ENCODE measurements at places on chromosomes 2 and 18.
A peak's percentile ranks its signal among the peaks of the same experiment; 100 is the strongest.

GRCh38 chr2:128736689-128737545 is 418.2 kb upstream of the HS6ST1 start:
- DNase-seq: peak; percentile 68

- no peak for DNase-seq
Observed at GRCh38 chr2:189837326-189837725, 53.1 kb downstream of the PMS1 start.

DNA sequence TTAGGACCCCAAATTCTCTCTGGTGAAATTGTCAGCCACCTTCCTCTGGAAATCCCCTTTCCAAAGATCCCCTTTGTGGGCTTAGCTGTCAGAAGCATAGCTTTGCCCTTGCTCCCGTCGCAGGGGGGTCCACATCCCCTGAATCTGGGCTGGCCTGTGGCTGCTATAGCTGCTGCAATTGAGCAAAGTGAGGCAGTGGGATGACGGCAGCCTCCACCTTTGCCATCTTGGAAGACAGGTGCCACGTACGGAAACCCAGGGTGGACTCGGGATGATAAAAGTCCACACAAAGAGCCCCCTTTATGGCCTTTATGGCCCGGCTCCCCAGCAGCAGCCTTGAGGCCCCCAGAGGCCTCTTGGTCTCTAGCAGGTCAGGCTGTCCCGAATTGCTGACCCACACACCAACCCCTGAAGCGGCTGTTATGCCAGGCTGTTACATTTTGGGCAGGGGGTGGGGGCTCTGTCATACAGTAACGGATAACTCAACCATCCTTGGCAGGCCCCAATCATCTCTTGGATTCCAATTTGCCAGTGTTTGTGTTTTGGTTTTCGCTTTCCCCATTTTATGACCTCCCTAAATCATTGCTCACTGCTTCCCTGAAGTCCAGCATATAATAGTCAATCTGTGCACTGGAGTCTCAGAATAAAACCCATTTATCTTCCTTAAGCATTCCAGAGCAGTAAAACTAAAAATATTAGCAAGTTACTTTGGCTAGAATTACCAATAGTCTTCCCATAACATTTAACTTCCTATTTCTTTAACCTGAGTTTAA is 33.2 kb upstream of the ID2 start:
- no peak for DNase-seq

DNA sequence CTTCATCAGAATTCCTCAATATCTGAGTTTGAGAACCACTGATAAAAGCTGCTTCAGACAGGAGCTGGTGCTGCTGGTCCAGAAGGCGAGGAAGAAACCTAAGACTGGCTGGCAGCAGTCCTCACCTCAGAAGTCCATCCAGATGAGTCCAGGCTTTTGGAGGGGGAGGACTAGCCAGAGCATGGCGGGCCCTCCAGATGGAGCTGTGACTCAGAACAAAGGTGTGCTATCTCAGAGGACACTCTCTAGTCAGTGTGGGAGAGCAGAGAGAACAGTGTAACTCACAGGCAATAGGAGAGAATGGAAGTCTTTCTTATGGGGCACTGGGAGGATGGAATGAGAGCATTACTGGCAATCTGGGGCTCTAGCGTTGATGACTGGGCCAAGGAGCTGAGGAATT is 191.4 kb downstream of the NYAP2 start:
- DNase-seq: no peak

DNA sequence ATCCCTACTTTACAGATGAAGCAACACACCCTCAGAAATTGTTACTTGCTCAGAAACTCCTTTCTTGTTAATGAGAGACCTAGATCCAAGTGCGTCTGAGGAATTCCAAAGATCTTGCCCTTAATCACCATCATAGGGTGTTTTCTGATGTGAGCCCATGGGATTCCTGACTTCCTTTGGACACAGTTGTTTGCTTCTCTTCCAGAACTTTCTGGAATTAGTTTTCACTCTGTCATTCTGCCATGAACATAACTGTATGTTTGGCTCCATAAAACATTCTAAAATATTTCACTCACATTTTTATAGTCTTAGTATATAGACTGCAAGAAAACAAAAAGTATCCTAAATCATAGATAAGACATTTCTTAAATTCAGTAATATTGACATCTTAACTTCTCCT is 593.9 kb upstream of the SOX11 start:
- DNase-seq: no peak

DNA sequence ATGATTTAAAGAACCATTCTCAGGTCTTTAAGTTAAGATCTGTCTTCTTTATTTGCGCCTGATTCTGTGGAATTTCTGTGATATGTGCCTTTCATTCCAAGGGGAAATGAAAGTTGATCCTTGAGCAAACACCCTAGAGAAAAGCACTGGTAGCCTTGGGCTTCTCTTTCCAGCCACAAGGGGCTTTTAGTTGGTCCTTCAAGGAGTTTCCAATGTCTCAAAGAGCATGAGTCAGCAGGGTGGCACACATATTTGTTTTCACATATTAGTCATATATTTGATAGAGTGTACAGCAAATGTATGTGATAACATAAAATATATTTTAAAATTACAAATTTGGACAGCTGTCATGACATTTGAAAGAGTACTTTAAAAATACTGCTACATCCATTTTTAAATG is 339.5 kb downstream of the TXNL1 start:
- DNase-seq: no peak

DNA sequence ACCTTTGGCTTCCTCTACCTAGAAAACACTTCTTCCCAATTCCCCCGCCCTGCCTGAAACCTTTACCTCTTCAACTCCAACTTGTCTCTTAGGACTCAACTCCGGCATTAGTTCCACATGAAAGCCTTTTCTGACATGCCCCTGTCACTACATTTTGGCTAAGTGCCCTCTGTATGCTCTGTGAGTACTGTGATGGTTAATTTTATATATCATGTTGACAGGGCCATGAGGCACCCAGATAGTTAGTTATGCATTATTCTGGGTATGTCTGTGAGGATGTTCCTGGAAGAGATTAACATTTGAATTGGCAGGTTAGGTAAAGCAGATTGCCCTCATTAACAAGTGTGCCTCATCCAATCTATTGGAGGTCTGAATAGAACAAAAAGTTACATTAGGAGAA is 75.6 kb upstream of the NCKAP5 start:
- DNase-seq: no peak

DNA sequence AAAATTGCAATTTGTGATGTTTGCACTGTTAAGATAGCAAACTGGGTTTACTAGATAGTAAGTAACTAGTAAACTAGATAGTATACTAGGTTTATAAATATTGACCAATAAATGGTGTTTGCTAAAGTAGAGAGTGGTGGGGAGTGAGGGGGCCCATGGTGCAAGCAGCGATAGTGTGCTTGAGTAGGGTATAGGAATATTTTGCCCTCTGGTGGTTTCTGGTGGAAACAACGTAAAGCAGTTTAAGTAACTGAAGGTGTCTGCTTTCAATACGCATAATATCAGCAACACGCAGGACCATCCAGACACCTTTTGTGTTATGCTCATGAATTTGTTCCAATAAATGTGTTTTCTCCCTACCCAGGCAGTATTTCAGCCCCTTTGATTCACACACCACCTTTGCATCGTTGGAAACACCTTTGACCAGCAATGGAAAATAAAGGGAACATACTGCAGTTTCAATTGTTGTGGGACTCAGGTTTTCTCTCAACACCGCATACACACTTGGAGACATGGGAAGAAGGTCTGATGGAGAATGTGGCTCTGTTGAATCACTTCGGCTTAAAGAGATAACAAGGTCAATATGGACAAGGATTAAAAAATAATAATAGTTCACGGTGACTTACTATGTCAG is 16.7 kb upstream of the STAT1 start:
- no peak for DNase-seq

- DNase-seq: no peak
Observed at GRCh38 chr2:8694737-8695136, 12.9 kb downstream of the ID2 start.

DNA sequence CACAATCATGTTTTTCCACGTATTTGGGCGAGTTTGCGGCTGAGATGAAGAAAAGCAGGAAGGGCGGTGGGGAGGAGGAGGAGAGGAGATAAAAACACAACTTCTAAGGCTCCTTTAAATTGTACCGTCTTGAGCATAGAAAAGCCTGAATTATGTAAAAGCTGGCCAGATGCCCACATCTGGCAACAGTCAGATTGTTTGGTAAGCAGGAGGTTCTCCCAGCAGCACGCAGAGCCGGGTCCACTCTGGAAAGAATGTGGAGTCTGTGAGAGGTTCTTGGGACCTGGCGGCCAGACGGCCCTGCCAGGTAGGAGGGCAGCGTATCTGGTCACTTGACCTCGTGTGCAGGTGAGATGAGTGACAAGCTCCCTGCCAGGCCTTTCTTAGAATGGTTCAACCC is 215.3 kb upstream of the APCDD1 start:
- DNase-seq: no peak

DNA sequence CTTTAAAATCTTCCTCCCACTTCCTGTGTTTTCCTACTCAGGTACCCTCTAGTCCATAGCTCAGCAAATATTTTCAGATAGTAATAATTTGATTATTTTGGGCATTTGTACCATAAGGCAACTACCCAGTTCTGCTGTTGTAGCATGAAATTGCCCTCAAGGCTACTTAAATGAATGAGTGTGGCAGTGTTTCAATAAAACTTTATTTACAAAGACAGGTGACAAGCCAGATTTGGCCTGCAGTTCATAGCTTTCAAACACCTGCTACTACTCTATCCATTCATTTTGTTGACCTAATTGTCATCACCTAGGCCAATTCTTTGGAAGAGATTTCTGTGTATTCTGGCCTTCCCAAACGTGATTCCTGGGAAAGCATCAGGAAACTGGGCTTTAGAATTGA is 28.9 kb downstream of the NYAP2 start:
- DNase-seq: no peak

- no peak for DNase-seq
Observed at GRCh38 chr2:12661489-12661888, 55.2 kb upstream of the TRIB2 start.

DNA sequence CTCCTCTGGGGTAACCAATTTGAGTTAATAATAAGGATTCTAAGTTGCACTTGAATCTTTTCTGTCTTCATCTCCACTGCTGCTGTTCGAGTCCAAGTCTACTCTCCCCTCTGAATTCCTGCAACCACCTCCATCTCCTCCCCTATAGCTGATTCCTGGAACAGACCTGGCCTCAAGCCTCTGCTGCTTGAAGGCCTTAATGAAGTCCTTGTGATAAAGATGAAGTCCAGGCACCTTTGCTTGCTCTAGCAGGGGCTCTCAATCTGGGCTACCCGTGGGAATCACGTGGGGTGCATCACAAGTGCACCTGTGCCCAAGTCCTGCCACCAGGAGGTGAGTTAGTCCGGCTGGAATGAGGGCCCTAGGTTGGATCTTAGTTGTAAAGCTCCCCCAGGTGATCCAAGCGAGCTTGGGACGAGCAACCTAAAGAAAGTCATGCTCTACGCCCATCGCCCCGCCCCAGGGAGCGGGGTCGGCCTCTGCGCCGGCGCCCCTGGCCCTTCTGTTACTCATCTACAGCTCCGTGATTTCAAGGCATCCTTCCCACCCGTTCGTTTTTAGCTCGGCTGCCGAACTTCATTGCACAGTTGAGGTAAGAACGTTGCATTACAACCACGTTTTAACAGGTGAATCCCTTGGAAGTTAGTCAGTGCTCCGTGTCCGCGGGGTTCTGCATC is 905 bp upstream of the IAH1 start:
- DNase-seq: no peak

- DNase-seq: no peak
Observed at GRCh38 chr2:120607506-120607905, 128.2 kb upstream of the GLI2 start.

DNA sequence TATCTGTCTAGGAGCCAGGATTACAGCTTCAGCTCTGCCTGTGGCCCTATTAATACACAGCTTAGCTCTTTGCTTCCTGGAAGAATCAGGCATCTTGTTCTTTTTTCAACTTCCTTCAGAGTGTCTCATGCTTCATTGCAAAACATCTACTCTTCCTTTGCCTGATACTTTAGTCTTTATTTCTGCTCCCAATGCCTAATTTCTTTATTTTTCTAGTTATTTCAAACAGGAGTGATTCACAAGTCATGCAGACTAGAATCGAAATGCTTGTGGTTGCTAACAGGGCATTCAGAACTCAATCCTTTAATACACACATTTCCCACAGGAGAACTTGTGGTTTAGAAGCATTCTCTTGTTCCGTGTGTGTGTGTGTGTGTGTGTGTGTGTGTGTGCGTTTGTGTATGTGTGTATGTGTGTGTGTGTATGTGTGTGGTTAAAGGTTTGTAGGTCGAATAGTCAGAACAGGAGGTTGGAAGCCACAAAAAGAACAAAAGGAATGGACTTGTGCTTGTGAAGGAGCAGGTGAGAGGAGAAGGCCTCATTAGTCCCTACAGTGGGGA is 28.3 kb upstream of the INSIG2 start:
- DNase-seq: no peak

GRCh38 chr2:48851161-48851560 is 95.6 kb upstream of the LHCGR start:
- no peak for DNase-seq

GRCh38 chr2:51031021-51031780 is 731 bp downstream of the NRXN1 start:
- no peak for DNase-seq

- peak; percentile 9 for DNase-seq
Observed at GRCh38 chr2:10266133-10266620, 36.5 kb upstream of the HPCAL1 start.

DNA sequence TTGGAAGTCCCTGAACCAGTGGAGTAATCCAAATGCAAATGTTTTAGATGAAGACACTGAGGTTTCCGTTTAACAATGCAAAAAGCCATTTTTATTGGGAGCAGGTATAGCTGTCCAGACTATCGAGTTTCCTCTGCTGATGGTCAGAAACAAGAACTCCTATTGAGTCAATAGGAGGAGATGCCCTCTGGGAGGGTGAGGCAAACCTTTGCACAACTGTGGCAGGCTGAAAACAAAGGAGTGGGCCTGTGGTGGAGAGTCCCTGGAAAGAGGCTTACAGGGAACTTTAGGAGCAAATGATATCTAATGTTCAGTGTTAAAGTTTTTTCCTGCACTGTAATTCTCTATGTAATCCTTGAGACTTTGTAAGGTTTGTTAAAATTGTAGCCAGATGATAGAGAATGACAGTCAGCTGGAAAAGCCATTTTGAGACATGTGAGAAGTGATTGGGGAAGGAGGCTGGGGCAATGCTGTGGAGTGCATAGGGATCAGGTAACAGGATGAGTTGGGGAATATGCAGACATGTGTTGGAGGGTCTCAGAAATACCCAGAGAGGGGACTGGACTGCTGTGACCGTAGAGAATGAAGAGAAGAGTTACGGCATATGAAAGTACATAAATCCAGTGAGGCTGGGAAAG is 15.1 kb upstream of the EML4 start:
- no peak for DNase-seq

DNA sequence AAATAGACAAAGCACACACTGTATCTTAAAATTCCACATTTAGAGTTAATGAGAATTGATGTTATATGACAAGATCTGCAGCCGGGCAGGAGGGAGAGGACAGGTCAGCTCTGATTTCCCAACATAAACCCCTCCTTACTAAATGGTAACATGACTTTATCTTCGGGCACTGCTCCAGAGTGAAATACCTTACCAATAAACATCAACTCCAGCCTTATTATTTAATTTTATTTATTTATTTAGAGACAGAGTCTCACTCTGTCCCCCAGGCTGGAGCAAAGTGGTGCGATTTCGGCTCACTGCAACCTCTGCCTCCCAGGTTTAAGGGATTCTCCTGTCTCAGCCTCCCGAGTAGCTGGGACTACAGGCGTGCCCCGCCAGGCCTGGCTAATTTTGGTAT is 1.7 kb downstream of the CYB5A start:
- DNase-seq: no peak
